ENCODE measurements at places on chromosomes 7 and 10.
A peak's percentile ranks its signal among the peaks of the same experiment; 100 is the strongest.

GRCh38 chr10:86958116-86958900, at the start of gene SNCG:
TSS of gene SNCG (plus strand) at chr10:86958599. CDS start at chr10:86958698, 99 bp downstream.
- DNase-seq = peak; percentile 24

DNA sequence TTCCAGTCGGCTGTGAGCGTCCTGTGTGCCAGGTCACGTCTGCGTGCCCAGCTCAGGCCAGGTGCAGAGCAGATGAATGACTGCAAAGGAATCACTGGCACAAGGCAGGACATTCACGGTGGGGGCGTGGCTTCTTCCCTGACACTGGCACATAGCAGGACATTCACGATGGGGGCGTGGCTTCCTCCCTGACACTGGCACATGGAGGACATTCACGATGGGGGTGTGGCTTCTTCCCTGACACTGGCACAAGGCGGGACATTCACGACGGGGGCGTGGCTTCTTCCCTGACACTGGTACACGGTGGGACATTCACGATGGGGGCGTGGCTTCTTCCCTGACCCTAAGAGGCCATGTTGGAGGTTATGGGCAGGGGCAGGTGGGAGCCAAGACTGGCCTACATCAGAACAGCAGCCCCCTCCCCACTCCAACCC, 64.3 kb downstream of the MYL10 start:
- peak; percentile 38 for DNase-seq

GRCh38 chr10:36412942-36413341, 712.5 kb upstream of the ANKRD30A start:
- peak; percentile 77 for DNase-seq

- no peak for DNase-seq
These were observed 240.1 kb upstream of the SLC26A5 start for GRCh38 chr7:103686064-103686463.

GRCh38 chr10:110437351-110437605, 60.4 kb upstream of the DUSP5 start:
- no peak for DNase-seq

GRCh38 chr7:1192171-1192676, 32.2 kb upstream of the ZFAND2A start:
- peak; percentile 80 for DNase-seq

DNA sequence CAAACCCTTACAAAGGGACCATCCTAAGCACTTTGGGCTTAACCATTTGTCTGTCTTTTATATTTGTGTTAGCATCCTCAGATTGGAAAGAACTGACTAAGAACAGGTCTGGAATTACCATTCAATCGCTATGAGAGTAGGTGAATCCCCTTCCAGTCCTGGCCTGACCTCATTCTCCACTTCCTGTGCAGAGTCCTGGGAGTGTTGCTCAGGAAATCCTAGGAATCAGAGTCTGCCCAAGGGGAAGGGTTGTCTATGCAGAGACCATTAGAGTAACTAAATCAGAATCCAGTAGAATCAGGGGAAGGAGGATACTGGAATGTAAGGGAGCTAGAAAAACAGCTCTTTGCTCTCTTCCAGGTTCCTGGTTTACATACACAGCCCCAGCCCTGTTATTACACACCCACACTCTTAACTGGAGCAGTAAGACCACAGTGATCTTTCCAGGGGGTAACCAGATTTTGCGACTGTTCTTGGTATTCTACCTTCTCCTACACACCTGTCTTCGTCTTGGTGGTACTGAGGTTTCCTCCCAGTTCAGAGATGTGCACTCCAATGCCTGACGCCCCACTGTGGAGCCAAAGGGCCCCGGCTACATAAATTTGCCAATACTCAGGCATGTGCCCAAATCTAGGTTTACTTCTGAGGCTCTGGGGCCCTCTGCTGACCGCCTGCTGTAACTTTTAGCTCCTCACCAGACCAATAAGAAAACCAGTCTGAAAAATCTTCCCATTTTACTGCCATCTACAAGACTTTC, 103.7 kb downstream of the RNF216 start:
- DNase-seq = peak; percentile 78

GRCh38 chr7:7739204-7740036, 21.0 kb upstream of the RPA3 start:
- no peak for DNase-seq

DNA sequence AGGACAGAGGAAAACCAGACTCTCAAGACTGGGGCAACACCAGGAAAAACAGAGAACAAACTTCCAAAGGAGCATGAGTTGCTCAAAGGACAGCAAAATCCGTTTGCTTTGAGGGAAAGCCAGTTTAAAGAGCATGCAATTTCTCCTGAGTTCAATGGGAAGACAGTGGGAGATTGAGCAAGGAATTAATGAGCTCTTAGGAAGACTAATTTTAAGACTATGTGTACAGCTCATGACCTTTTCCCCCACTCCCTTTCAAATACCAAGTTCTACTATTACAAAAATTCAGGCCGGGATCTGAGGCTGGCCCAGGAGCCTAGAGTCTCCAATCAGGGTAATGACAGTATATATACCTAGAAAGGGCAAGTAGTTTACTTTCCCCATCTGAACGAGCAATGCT, 79.2 kb downstream of the EPDR1 start:
- no peak for DNase-seq

DNA sequence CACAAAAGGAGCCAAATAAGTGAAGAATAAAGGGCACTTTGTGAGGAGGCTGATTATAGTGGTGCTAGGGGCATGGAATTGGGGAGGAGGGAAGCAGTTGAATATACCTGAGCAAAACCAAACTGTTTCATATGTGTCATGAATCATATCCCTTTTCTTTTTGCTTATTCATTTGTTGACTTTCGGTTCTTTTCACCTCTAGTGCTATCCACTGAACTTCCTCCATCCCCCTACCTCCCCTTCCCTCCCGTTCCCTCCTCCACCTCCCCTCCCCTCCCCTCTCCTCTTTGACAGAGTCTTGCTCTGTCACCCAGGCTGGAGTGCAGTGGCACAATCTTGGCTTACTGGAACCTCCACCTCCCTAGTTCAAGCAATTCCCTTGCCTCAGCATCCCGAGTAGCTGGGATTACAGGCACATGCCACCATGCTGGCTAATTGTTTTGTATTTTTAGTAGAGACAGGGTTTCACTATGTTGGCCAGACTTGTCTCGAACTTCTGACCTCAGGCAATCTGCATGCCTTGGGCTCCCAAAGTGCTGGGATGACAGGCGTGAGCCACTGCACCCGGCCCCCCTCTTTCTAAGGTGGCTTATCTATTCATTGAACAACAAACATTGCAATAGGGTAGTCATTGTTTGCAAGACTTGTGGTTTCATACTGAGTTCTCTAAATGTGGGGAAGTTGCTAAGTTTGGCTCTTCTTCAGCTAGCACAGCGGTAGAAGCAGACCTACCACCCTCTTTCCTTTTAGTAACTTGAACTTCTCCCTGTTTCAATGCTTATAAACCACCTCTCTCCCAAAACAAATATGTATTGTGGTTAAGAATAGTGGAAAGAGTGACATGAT, 150.4 kb upstream of the PRPS1L1 start:
- DNase-seq = peak; percentile 60

GRCh38 chr10:12448340-12448728, 99.0 kb downstream of the CAMK1D start:
- DNase-seq = no peak

DNA sequence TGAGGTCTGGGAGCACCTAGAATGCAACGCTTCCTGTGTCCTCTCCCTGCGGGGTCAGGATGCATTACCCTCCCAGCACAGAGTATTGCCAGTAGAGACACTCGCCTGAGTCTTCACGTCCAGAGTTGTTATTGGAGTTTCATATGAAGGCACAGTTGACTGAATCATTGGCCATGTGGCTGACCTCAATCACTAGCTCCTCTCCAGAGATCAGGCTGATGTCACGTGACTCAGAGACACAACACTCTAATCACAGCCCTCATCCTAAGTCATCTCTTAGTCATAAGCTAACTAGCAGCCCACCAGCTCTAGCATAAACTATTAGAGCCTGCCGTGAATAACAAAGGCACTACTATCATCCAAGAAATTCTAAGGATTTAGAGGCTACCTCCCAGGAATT, 107.8 kb downstream of the HECW1 start:
- DNase-seq = peak; percentile 31

DNA sequence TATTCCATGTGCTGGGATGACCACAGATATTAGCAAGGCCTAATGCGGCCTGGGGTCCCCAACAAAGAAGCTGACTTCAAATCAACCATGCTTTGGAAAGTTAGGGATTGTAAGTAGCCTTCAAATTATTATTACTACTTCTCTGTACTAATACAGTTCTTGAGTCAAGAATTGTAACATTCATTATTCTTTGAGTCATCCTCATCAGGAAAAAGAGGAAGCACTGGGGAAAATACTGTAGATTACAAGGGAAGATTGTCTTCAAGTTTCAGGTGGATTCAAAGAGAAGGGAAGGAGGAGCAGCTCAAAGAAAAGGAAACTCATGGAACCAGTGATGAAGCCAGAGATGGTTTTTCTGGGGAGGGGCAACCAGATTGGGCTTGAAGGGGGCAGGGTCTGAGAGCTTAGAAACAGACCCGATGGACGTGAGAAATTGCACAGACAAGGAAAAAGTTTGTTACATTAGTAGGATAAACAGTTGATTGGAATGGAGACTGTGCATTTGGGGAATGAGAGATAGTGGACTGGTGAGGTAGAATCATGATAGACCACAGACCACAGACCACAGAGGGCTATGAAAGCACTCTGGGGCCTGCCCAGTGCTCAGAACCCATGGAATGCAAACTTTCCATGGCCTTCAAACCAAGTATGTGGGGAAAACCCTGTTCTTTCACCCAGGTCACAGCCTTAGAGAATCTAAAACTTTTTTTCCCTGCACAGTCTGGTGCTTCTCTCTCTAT, 209.9 kb downstream of the ZNF365 start:
- DNase-seq = no peak

- no peak for DNase-seq
These were observed 110.3 kb upstream of the ANLN start for GRCh38 chr7:36279200-36279925.

DNA sequence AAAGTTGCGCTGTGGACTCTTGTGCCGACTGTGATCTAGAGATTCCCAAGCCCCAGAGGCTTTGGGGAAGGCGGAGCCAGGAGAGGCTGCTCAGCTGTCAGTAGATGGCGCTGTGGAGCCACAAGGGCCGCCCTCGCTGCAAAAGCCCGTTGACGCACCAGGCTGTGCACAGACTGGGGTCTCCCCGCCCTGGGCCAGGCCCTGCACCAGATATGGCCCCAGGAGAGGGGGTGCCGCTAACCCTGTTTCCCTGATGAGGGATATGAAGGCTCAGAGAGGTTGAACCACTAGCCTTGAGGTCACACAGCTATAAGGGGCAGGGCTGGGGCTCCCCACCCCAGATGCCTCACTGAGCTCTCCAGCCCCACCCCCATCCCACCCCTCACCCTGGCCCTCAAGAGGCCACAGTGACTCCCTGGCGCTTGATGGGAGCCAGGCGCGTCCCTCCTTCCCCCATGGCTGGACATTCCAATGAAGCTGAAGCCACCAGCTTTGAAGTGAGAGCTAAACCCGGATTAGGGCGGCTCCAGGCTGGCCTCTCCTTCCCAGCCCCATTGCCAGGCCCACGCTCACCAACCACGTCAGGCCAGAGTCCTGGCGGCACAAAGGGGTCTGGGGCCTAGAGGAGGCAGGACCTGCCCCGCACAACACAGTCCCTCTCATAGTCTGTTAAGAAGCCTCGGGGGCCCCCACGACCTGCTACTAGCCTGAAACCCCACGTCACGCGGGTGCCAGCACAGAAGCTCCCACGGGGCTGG, 26.4 kb downstream of the MYL10 start:
- peak; percentile 78 for DNase-seq

- DNase-seq = no peak
These were observed 43.1 kb upstream of the GPAM start for GRCh38 chr10:112226439-112227248.

- DNase-seq = no peak
These were observed 113.4 kb upstream of the CDK6 start for GRCh38 chr7:92949748-92950147.

DNA sequence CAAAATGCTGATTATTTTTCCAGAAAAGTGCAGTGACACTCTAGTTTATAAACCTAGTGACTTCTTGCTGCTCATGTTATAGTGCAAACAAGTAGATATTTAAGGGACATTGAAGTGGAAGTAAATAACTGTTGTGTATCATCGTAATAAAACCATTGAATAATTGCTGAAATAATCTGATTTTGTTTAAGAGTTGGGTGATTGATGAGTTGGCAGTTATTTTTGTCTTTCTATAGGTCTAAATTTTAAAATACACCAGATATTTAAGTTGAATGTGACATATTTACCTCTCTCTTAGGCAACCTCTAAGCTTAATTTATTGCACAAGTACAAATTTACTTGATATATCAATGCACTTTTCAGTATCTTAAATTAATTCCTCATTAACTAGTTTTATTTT, 192.9 kb downstream of the TSPAN12 start:
- no peak for DNase-seq

GRCh38 chr10:76190634-76191270, 759.3 kb downstream of the LRMDA start:
- DNase-seq = no peak

DNA sequence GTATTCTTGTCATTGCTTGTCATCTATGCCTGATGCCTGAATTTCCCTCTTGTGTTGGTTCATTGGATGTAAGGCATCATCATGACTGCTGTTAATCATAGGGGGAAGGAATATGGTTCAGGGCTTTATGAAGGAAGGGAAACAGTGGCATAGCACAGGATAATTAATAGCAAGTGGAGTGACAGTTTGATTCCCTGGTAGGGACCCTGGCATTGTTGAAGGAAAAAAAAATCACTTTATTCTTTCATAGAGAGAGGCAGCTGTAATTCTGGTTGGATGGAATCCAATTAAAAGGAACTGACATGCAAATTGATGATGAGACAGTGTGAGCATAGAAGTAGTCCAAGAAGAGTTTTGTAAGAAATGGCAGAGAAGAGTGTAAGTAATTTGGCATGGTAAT, 121.4 kb downstream of the AUTS2 start:
- no peak for DNase-seq

GRCh38 chr10:123621916-123622315, 44.2 kb upstream of the GPR26 start:
- no peak for DNase-seq

GRCh38 chr7:143256325-143256724, 6.9 kb upstream of the GSTK1 start:
- no peak for DNase-seq

- DNase-seq = no peak
These were observed 391.6 kb downstream of the INHBA start for GRCh38 chr7:41311301-41311700.

DNA sequence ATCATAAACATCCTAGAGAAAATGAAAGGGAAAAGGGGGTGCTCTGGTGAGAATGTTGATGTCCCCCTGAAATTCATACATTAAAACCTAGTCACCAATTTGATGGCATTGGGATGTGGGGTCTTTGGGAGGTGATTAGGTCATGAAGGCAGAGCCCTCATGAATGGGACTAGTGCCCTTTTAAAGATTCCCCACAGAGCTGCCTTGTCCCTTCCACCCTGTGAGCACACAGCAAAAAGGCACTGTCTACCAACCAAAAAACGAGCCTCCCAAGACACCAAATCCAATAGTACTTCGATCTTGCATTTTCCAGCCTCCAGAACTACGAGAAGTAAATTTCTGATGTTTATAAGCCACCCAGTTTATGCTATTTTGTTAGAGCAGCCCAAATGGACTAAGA, 47.6 kb downstream of the OSBPL3 start:
- DNase-seq = no peak

GRCh38 chr10:98460837-98461499, 14.2 kb upstream of the HPS1 start:
- peak; percentile 91 for DNase-seq

GRCh38 chr7:157585113-157585861, 248.5 kb downstream of the DNAJB6 start:
- no peak for DNase-seq

- DNase-seq = no peak
These were observed 33.3 kb downstream of the A1CF start for GRCh38 chr10:50851884-50852671.

All from epithelial cell of esophagus (primary cell).